ENCODE measurements at places on chromosomes 5 and 9.

- DNase-seq: no peak
Observed at GRCh38 chr5:88669371-88670050, 213.5 kb downstream of the MEF2C start.

DNA sequence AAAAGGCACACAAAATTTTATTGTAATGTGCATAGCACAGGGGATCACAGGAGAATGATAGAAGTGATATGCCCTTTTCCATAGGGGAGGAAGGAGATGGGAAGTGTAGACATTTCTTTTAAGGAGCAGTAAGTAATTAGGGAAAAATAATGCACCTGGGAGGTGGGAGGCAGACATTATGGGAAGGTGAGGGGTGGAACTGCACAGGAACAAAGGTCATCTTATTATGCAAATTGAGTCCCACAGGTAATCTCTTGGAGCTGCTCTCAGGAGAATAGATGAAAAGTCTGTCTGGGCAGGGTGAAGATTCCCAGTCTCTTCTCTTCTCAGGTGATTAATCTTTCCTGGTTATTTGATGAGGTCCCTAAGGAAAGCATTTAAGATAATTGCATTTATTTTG is 331.5 kb downstream of the ENC1 start:
- no peak for DNase-seq

DNA sequence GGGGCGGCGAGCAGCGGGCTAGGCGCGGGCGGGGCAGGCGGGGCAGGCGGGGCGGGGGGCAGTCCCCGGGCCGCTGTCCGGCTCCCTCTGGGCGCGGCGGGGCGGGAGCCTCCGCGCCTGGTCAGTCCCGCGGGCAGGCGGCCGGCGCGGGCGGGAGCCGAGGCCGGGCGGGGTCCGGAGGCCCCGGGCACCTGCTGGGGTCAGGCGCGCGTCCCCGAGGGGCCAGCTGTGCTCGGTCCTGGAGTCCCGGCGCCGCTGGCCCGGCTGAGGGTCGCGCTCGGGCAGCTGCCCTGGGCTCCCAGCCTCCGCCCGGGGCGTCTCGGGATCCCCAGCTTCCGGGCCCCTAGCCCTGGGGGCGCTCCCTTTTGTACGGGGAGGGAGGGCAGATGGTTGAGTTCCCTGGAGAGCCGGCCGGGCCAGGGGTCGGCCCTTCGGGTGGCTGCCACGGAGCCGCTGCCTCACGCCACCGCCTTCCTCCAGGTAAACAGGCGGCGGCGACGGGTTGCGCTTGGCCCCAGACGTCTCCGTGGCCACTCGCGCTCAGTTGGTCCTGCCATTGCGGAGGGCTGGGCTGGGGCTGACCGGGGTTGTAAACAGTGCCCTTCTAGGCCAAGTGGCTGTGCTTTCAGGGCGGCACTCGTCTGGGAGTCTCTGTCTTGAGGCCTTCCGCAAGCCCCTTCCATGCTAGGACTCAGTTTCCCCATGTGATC is 473 bp downstream of the ZBTB34 start:
- DNase-seq: no peak

- DNase-seq: no peak
Observed at GRCh38 chr5:56039985-56040384, 45.2 kb upstream of the IL6ST start.

DNA sequence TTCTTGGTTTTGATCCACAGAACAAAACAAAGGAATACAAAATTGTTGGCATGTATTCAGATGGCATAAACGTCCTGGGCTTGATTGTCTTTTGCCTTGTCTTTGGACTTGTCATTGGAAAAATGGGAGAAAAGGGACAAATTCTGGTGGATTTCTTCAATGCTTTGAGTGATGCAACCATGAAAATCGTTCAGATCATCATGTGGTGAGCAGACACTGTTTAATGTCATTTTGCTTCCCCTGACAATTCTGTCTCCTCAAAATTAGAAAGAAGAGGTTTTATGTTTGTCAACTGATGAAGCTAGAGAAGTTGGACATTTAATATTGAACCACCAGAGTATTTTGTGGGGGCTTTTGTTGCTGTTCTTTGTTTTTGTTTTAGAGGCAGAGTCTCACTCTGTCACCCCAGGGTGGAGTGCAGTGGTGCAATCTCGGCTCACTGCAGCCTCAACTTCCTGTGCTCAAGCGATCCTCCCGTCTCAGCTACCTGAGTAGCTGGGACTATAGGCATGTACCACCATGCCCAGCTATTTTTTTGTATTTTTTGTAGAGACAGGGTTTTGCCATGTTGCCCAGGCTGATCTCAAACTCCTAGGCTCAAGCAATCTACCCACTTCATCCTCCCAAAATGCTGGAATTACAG is 82.0 kb downstream of the SLC1A1 start:
- DNase-seq: no peak
